NCI-H2171 (cell line): ENCODE measurements at places on chromosomes 13 and 19.

GRCh38 chr13:60398907-60399589 is 2.0 kb downstream of the TDRD3 start:
- DNase-seq, result no peak

DNA sequence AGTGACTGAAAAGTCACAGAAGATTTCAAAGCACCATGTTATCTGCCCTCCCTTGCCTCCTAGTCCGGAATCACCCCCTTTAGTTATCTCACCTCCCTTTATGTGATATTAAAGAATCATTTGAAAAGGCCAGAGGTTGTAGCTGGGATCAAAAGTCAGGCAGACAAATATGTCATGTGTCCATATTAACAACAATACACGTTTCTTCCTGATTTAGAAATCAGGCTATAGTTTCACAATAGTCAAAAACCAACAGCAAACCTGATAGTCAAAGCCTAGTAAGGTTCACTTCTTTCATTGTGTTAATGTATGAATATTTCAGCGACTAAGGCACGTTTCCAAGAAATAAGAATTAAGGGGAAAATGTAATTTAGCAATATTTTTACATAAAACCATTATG is 326.7 kb downstream of the ITGBL1 start:
- no peak for DNase-seq

GRCh38 chr13:72384879-72385278 is 342.6 kb downstream of the MZT1 start:
- no peak for DNase-seq

GRCh38 chr13:95697052-95697680 is 20.2 kb downstream of the DNAJC3 start:
- no peak for DNase-seq

DNA sequence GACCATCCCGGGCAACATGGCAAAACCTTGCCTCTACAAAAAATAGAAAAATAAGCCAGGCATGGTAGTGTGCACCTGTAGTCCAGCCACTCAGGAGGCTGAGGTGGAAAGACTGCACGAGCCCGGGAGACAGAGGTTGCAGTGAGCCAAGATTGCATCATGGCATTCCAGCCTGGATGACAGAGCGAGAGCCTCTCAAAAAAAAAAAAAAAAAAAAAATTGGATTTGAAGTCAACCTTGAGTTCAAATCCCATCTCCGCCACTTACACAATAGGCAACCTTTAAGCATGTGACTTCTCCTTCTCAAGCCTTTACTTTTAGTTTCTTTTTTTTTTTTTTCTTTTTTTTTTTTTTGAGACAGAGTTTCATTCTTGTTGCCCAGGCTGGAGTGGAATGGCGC is 12.0 kb downstream of the KASH5 start:
- no peak for DNase-seq

DNA sequence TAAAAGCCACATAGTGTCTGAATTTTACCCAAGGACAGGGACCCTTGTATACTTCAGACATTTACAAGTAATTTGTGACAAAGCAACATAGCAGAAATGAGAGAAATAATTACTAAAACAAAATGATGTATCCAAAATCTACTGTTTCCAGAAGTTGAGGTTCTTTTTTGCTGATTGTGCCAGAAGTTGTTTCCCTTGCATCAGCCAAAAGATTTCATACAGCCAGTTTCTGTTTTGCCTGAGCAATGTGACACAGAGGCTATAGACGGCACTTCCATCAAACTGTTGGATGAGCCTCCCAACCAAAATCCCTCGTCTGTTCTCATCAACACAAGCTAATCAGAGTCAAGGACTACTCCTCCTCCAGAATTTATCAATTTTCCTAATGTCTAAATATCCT is 913.2 kb upstream of the GPC6 start:
- DNase-seq, result no peak

GRCh38 chr19:23055946-23056345 is 53.0 kb upstream of the ZNF728 start:
- no peak for DNase-seq

GRCh38 chr19:35946203-35946602 is 10.0 kb downstream of the LRFN3 start:
- no peak for DNase-seq

DNA sequence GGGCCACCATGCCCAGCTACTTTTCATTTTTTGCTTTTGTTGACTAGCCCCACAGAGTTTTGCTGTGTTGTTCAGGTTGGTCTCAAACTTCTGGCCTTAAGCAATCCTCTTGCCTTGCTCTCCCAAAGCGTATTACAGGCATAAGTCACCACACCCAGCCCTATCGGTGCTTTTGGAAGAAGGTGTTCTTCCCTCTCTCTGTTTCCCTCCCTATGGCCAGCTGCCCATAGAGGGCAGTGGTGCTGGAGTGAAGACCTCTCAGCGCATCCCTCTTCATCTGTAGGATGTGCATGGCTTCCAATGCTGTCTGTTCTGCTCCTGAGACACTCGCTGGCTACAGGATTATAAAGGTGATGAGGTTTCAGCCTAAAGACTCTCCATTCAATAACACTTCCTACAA is 1.3 kb upstream of the CD22 start:
- DNase-seq, result no peak
